Stimulated activated effector memory CD8-positive, alpha-beta T cell treated with anti-CD3 and anti-CD28 coated beads, Interleukin-12 subunit alpha, Interleukin-12 subunit beta, amount 100 ng/mL, for 72 hours (primary cell): ENCODE measurements at places on chromosomes 5 and 9.

DNA sequence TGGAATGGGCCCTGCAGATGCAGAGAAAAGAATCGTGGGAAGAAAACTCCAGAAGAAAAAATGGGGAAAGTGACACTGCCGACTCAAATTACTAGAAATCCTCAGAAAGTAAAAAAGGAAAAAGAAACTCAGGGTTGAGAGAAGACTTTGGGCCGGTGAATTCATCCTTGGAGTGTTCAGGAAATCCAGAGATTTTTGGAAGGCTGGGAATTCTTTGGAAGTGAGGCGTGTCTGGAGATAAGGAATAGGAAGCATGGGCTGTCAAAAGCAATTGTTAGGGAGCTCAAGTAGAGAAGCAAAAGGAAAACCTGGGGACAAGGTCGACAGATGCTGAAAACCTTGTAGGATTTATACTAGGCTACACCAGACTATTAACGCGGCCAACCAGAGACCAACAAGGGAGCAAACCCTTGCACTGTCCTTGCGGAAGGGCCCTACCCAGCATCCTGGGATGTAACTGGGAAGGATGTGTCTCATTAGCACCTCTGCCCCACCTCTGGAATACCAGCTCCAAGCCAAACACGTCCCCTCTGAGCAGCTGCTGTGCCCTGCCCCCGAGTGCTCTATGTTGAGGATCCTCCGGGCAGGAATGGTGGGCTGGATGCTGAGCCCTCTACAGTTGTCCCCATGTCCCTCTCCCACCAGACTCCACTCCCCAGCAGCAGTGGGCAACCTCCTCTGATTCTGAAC lies 11.6 kb downstream of the DAB2IP start:
- no peak for DNase-seq

DNA sequence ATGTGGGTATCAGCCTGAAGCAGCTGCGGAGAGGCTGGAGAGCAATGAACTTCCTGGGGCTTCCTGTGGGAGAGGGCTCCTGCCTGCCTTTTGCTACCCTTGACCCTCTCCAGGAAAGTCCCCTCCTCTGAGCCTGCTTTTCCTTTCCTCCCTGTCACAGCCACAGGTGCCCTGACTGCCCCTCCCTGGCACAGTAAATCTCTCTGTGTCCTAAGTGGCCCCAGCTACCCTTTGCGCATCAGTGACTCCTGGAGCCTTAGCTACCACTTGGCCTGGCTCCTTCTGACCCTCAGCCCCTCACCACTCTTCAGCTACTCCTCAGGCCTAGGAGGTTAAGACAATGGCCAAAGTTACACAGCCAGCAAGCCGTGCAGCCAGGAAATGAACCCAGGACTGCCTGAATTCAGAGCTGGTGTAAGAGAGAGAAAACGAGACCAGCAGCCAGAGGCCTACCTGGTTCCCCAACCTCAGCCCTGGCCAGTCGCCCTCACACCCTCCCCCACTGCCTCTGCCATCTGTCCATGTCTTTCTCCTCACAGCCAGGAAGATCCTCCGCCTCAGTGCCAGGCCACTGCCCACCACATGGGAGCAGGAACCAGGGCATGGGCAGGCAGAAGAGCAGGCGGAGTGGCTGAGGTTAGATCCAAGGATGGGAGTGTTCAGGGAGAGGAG lies 18.6 kb downstream of the CNTFR start:
- DNase-seq = no peak

- no peak for DNase-seq
These were observed 14.4 kb upstream of the TMOD1 start for GRCh38 chr9:97487107-97487506.

DNA sequence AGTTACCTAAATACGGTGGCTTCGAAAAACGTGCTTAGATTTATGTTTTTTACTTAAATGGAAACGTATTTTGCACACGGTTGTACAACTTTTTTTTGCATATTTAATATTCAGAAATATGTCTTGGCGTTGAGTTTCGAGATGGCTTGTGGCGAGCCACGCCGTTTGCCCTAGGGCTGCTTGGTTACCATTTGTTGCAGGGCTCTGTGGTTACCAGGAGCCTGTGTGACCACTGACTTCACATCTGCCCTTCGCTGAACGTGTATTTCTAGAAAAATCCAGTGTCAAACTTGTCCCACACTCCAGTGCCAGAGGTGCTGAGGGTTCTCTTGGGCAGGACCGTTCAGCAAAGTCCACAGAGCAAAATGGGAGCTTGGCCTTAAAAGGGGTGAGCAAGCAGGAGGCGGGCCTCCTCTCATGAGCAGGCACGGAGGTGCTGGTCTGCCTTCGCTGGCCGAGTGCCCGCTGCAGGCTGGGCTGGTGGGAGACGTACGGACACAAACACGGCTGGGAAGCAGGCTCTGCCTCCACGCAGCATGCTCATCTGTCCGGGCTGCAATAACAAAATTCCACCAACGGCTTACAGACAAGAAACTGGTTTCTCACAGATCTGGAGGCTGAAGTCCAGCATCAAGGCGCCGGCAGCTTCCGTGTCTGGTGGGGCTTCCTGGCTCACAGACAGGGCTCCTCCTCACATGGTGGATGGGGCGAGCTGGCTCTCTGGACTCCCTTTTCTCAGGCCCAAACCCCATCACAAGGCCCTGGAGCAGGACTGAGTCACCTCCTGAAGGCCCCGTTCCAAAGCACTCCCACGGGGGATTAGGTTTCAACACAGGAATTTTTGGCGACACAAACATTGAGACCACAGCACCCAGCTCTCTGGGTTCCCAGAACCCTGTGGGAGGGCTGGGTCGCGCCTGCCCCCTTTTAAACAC lies 5.4 kb downstream of the MRPL36 start:
- DNase-seq = no peak

DNA sequence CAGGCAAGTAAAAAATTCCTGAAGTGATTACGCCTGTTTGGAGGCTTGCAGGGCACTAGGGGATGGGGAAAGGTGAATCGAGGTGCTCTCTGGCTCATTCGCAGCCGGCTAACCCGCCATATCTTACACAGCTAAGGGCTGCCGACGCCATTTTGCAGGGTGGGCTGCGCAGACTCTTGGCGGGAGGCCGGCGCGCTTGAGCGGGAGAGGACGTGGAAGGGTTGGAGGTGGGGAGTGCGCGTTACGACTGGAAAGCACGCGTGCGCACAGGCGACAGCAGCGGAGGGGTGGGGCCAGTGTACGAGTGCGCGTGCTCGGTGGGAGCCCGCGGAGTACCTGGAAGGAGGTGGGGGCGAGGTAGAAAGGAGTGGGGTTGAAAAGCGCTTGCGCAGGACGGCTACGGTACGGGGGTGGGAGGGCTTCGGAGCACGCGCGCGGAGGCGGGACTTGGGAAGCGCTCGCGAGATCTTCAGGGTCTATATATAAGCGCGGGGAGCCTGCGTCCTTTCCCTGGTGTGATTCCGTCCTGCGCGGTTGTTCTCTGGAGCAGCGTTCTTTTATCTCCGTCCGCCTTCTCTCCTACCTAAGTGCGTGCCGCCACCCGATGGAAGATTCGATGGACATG lies at the start of gene NPM1:
NPM1 (plus strand) TSS at position 505 of the 625 bp plus-strand sequence; CDS start at position 605, 100 bp downstream.
- DNase-seq = peak; percentile 98

- no peak for DNase-seq
These were observed 171.2 kb downstream of the HSPA4 start for GRCh38 chr5:133222979-133223378.

- DNase-seq = no peak
These were observed 120.5 kb downstream of the PAX5 start for GRCh38 chr9:36913393-36914211.

DNA sequence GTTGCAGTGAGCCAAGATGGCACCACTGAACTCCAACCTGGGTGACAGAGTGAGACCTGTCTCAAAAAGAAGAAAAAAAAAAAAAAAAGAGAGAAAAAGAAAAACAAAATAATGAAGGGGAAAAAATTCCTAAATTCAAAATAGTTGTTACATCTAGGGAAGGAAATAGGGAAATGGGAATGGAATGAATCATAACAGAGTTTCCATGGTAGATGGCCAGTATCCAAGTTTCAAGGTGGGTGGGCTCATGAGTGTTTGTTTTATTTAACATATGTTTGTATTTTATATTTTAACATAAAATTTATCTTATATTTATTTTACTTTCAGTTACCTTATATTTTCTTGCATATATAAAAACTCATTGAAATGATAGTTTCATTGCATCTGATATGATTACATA lies 215.6 kb downstream of the ARHGEF28 start:
- no peak for DNase-seq

- no peak for DNase-seq
These were observed 5.6 kb downstream of the RMI1 start for GRCh38 chr9:83986195-83986594.

DNA sequence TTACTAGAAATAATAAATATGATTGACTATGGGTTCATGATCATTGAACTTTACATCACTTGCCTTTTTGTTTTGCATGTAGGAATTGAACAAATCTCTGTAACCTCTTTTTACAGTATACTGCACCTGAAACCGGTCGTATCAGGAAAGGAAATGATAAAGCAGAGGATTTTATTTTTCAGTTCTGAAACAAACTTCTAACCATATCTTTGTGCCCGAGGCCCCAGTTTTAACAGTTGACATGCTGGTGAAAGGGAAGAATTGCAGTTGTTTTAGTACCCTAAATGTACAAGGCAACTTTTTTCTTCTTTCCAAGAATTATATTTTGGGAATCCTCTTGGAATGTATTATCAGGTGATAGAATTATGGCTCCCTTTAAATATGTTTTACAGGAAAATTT lies 27.8 kb downstream of the TMEM38B start:
- DNase-seq = no peak

GRCh38 chr5:130234816-130235215 lies 330.6 kb downstream of the CHSY3 start:
- no peak for DNase-seq

DNA sequence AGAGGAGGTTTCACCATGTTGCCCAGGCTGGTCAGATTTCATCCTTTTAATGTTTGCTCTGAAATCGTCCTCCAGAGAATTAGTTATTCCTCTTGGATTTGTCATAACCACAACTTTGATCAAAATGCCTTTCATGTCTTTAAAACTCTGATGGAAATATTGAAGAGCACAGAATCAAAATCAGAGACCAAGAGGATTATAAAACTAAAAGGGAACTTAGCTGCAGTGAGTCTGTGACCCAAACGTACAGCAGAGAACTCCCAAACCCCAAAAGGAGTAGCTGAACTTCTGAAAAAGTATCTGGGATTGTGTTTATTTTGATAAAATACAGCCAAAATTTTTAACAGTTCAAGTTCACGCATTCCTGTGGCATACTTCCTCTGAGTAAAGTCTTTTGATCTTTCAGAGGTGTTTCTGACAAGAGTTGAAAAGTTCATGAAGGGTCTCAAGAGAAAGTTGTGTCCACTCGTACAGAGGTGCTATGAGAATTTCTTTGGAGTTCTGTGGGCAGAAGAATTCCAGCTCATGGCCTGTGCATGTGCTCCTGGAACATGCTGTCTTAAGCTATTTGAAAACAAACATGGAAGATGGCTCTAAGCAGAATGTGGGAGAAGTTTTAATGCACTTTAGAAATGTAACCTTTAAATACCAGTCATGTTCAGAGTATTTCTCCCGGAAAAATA lies 124.0 kb downstream of the ESM1 start:
- DNase-seq = no peak

- no peak for DNase-seq
These were observed 154.9 kb upstream of the VLDLR start for GRCh38 chr9:2466703-2467102.
